ENCODE measurements at places on chromosomes 4 and X.
A peak's percentile ranks its signal among the peaks of the same experiment; 100 is the strongest.

GRCh38 chrX:55326985-55327384, 62.3 kb upstream of the PAGE3 start:
- no peak for DNase-seq

DNA sequence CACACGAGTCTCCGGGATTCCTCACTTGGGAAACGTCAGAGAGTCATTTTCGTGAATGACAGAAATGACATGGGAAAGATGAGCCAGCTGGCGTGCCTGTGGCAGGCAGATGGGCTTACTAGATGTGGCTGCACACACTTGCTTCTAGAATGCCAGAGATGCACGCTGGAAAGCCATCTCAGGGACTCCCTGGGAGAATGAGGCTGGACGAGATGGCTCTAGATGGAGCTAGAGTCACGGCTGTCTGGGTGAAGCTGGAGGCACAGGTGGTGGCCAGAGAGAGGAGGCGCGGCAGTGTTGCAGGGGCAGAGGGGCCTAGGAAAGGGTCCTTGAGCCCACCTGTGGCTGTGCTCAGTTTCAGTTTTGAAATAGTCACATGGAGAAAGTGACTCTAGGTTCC, 26.0 kb downstream of the TKTL1 start:
- no peak for DNase-seq

DNA sequence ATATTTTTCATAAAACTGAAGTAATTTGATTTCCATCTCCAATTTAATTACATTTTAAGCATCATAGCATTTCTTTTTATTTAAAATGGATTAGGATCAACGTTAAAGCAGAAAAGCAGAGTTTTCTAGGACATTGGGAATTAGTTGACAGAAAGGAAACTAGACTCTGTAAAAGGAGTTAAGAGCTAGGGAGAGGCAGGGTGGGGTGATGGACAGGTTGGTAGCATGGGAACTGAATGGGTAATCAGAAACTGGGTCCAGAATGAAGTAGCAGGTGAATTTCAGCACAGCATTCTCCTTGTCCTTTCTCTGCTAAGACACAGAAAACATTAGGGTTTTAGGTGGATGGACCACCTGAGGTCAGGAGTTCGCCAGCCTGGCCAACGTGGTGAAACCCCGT, 97.6 kb downstream of the ANAPC4 start:
- no peak for DNase-seq

GRCh38 chr4:153249199-153250041, 45.2 kb downstream of the TRIM2 start:
- peak; percentile 93 for DNase-seq

- DNase-seq, result no peak
Observed at GRCh38 chrX:72060196-72060920, 71.4 kb downstream of the RTL5 start.

DNA sequence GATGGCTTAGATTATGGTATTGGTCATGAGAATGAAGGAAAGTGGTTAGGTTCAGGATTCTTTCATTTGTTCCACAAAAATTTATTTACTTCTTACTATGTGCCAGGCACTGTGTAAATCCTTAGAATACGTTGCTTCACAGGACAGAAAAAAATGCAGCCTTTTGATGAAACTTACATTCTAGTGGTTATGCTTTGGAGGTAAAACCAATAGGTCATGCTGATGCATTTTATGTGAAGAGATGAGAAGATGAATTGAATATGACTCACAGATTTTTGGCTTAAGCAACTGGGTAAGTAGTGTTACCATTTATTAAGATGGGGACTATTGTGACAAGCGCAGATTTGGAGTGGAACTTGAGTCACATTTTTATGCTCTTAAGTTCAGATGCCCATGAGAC, 165.3 kb downstream of the GLRA2 start:
- DNase-seq, result no peak

- no peak for DNase-seq
Observed at GRCh38 chr4:2923141-2923551, 40.1 kb downstream of the NOP14 start.

DNA sequence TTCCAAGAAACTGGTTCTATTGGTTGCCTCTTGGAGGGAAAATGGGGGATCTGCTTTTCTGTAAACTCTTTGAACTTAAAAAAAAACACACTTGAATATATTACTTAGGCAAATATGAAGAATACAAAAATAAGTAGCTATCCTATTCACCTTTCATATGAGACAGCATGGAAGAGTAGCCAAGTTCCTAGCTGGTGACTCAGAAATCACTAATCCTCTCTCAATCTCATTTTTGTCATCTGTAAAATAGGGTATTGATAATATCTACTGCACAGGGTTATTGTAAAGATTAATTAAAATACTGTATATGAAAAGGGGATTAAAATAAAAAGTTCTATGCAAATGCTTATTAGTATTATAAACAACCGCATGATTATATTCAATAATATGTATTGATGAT, 12.7 kb downstream of the MGARP start:
- DNase-seq, result no peak

- DNase-seq, result no peak
Observed at GRCh38 chr4:109739547-109739946, 9.7 kb upstream of the PLA2G12A start.

- no peak for DNase-seq
Observed at GRCh38 chrX:111634823-111635729, 45.9 kb upstream of the ALG13 start.

- DNase-seq, result no peak
Observed at GRCh38 chrX:275476-275966, 5.7 kb upstream of the PLCXD1 start.

DNA sequence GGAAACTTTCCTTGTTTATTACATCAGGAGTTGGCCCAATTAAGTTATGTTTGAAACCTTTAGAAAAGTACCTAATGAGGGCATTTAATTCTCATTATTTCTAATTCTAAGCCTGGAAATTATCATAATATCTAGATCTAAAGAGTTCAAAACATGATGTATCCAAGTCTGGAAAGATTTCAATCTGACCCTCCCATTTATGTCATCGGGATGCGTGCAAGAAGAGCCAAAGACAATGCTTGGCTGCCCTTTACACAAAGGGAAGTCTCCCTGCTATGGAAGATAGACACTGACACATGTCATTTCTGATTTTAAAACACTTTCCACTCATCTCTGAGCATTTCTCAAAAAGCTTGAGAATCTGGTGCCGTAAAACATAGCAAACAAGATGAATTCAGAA, 222.4 kb downstream of the ANTXR2 start:
- no peak for DNase-seq

DNA sequence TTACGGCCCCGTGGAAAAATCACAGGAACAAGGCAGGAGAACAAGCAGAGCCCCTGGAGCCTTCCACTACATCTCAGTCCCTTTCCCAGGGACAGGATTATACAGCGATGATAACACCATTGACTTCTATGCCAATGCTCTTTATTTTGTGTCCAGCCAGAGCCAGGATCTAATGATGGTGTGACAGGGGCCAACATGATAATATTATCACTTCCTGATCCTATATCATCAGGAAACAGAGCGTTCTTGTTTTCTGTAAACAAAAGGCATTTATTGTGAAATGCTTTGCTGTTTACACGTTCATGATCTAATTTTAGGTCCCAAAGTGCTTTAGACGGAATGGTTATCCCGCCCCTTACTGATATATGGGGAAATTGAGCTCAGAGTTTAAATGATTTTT, 12.8 kb downstream of the TMPRSS11E start:
- DNase-seq, result no peak

GRCh38 chr4:37246891-37247290, 2.3 kb downstream of the NWD2 start:
- DNase-seq, result no peak

GRCh38 chrX:10095698-10096432, 60.9 kb upstream of the CLCN4 start:
- no peak for DNase-seq

DNA sequence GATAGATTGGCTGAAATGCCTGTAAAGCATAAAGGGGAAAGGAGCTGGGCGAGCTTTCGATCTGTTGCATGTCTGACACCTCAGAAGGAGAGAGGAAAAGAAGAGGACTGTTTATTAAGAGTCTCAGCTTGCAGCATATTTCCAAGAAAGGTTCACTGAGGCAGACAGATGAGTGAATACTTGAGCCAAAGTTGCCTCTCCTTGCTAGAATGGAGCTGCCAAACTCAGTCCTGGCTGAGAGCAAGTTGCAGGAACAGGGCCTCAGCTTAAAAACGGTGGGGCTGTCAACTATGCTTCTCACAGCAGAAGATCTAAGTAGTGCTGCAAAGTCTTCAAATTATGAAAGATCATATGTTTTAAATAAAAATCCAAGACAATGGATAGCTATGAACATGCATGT, 707.5 kb downstream of the PCDH7 start:
- no peak for DNase-seq

DNA sequence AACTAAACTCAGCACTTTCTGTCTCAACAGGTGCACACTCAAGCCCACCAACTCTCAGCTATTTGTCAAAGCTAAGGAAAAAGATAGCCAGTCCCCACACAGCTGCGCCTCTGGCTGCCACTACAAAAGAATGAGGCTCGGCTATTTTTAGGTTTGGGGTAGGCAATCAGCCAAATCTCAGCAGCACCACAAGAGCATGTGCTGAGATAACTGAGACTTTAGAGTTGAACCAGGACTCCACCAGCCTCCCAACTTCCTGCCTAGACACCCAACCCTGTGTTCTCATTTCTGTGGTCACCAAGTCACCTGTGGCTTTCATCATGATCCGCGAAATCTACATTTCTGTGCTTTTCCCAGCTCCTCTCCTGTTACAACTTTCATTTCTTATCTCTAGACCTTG, 28.0 kb downstream of the DMD start:
- no peak for DNase-seq

Data from D721Med (cell line).